ENCODE measurements at places on chromosomes 5 and 9.

- no peak for DNase-seq
Measured at GRCh38 chr9:121725008-121725775, 73.8 kb downstream of the DAB2IP start.

GRCh38 chr5:128426090-128426534 is 111.9 kb downstream of the FBN2 start:
- DNase-seq = no peak

DNA sequence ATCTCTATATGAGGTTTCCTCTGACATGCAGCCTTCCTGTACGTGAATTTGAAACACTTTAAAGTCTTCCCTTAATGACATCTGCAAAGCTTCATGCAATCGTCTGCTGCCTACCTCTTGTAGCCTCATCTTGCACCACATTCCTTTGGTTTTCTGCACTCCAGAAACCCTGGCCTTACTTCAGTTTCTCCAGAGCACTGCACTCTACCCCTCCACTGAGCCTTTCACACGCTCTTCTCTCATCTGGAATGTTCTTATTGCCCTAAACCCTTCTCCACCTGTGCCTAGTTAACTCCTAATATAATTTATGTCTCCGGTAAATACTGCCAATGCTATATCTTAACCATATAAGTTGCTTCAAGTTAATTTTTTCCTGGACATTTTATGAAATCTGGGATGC is 168.8 kb upstream of the SLC27A6 start:
- no peak for DNase-seq

GRCh38 chr5:153256-153655 is 38.0 kb upstream of the LRRC14B start:
- DNase-seq = no peak

Measured in NB4 (cell line).